ENCODE measurements at places on chromosomes 2 and 18. TPM values are rescaled to one million over a fixed set of nuclear protein-coding genes. Genes with fewer than 3 reads are reported as not detected.

FBLN7 gene
- 0.65 TPM for total RNA-seq

OSBPL6 gene
- total RNA-seq: 36.2 TPM

DOK6 gene
- total RNA-seq: 0.47 TPM

PLGLB1 gene
- 1.4 TPM for total RNA-seq

VAMP8 gene
- total RNA-seq: 12.2 TPM

RSAD2 gene
- 3.1 TPM for total RNA-seq

GALNT3 gene
- total RNA-seq: not detected

RAD51AP2 gene
- total RNA-seq: not detected

ST8SIA3 gene
- not detected for total RNA-seq

DNA sequence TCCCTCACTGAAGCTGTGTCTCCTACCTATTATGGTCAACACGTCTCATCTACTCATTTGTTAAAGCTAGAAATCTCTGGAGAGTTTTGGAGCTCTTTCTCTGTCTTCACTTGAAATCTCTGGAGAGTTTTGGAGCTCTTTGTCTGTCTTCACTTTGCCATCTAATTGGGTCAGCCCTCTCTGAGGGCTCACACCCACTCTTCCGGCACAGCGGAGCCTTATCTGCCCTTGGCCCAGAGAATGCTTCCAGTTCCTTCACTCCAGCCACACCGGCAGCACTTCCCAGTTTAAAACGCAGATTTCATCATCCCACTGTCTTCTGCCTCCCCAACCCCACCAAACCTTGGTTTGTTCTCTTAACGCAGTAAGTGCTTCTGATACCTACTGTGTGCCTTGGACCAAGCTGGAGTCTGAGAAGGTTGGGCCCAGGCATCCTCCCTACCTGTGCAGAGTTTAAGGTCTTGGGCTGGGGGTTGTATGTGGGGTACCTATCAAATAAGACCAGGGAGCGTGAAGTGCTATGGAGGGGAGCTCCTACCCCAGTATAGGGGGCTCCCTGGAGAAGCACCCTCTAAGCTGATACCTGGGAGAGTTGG, 5.0 kb downstream of the HPCAL1 start:
- H3K27ac ChIP-seq: no peak overlapping the region
- H3K4me1 ChIP-seq: no peaks in the 10 kb centered on the region
- H3K36me3 ChIP-seq: no peaks in the 10 kb centered on the region
- H3K4me3 ChIP-seq: no peak overlapping the region
- no peaks in the 10 kb centered on the region for H3K27me3 ChIP-seq

- H3K27me3 ChIP-seq: no peaks in the 10 kb centered on the region
- no peak overlapping the region for H3K4me3 ChIP-seq
- H3K4me1 ChIP-seq: no peaks in the 10 kb centered on the region
- H3K27ac ChIP-seq: no peak overlapping the region
Observed at GRCh38 chr2:197322724-197323720, 12.4 kb upstream of the ANKRD44 start.

GRCh38 chr2:85804583-85804982, 50.8 kb downstream of the ATOH8 start:
- H3K27ac ChIP-seq: no peak overlapping the region
- peaks cover 8% of the 10 kb centered on the region for H3K4me1 ChIP-seq
- DNase-seq: no peak
- H3K27me3 ChIP-seq: no peaks in the 10 kb centered on the region

DNA sequence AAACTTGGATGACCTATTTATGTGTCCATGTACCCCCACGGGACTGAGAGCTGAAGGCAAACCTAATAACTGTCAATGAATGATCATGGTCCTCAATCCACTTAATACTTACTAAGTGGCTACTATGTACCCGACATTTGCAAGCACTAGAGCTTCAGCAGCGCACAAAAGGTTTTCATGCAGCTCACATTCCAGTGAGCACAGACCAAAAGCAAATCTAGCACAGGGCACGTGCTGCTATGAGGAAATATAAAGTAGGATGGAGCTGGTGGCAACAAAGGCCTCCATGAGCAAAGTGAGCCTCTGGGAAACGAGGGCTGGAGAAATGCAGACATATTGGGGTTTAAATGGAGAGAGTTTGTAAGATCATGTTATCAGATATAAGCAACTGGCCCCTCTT, 3.5 kb downstream of the SLC40A1 start:
- peak overlapping the region; percentile 31 for H3K27ac ChIP-seq
- DNase-seq: no peak
- H3K4me3 ChIP-seq: peak overlapping the region; percentile 82
- no peaks in the 10 kb centered on the region for H3K27me3 ChIP-seq

- no peak overlapping the region for H3K27ac ChIP-seq
- no peak for DNase-seq
- no peaks in the 10 kb centered on the region for H3K36me3 ChIP-seq
- H3K4me1 ChIP-seq: no peaks in the 10 kb centered on the region
Observed at GRCh38 chr2:88190808-88191721, 20.9 kb downstream of the THNSL2 start.

DNA sequence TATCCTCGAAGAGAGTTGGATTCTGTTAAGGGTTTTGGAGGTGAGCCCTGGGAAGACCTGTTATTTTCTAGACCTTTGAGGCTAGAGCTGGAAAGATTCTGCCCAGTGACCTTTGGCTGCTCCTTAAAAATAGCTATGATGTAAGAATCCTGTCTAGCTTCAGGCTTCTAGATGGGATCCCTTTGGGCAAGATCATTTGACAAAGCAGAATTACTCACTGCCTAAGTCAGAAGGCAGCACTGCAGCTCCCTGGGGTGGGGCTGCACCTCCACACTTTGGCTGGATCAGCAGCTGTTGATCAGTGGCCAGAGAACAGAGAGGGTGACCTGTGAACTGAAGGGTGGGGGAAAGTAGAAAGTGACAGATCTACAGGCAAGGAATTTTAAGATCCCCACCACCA, 103.8 kb downstream of the ASAP2 start:
- H3K36me3 ChIP-seq: no peaks in the 10 kb centered on the region
- peak overlapping the region; percentile 88 for H3K27ac ChIP-seq
- no peaks in the 10 kb centered on the region for H3K27me3 ChIP-seq
- peaks cover 40% of the 10 kb centered on the region for H3K4me1 ChIP-seq
- H3K4me3 ChIP-seq: no peak overlapping the region

GRCh38 chr18:22057908-22058527, 111.4 kb upstream of the GATA6 start:
- H3K36me3 ChIP-seq: no peaks in the 10 kb centered on the region
- no peaks in the 10 kb centered on the region for H3K27me3 ChIP-seq
- H3K4me3 ChIP-seq: no peak overlapping the region
- H3K4me1 ChIP-seq: no peaks in the 10 kb centered on the region
- H3K27ac ChIP-seq: no peak overlapping the region
- DNase-seq: no peak

- no peak overlapping the region for H3K4me3 ChIP-seq
- H3K27ac ChIP-seq: no peak overlapping the region
- H3K4me1 ChIP-seq: peaks cover 10% of the 10 kb centered on the region
- H3K36me3 ChIP-seq: peaks cover 56% of the 10 kb centered on the region
Observed at GRCh38 chr2:74493546-74493945, 5.9 kb downstream of the LBX2 start.

DNA sequence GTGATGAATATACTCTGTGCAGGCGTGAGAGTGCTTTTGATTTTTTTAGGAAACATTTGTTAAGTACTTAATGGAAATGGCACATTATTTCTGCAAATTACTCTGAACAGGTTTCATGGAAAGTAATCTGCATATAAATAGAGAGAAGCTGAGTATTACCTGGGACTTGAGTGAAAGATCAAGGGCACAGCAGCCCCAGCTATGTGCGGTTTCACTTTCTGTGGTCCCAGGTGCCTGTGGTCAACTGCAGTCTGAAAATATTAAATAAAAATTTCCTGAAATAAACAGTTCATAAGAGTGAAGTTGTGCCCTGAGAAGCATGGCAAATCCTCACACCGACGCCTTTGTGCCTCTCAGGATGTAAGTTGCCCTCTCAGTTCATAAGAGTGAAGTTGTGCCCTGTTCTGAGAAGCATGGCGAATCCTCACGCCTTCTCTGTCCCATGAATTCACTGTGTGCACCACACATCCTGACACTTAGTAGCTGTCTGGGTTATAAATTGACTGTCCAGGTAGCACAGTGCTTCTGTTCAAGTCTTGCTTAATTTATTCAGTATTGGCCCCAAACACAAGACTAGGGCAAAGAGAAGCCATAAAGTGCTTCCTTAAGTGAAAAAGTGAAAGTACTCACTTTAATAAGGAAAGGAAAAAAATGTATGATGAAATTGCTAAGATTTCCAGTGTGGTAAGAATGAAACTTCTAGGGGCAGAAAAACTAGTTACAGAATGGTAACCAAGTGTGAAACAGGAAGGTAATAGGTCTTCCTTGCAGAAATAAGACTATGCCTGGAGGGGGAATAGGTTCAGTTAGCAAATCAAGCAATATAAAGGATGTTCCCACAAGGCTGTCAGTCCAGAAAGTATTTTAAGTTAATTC, 4.3 kb upstream of the SNTG2 start:
- H3K36me3 ChIP-seq: no peaks in the 10 kb centered on the region
- no peak overlapping the region for H3K27ac ChIP-seq
- H3K4me3 ChIP-seq: no peak overlapping the region

- H3K27ac ChIP-seq: no peak overlapping the region
- H3K27me3 ChIP-seq: no peaks in the 10 kb centered on the region
- H3K4me1 ChIP-seq: no peaks in the 10 kb centered on the region
- H3K4me3 ChIP-seq: no peak overlapping the region
- H3K36me3 ChIP-seq: no peaks in the 10 kb centered on the region
- no peak for DNase-seq
Observed at GRCh38 chr18:52888014-52888413, 548.0 kb downstream of the DCC start.

GRCh38 chr2:57962861-57963260, 83.7 kb upstream of the VRK2 start:
- H3K27ac ChIP-seq: no peak overlapping the region
- no peaks in the 10 kb centered on the region for H3K4me1 ChIP-seq
- no peaks in the 10 kb centered on the region for H3K27me3 ChIP-seq
- no peak overlapping the region for H3K4me3 ChIP-seq
- DNase-seq: no peak

- no peak overlapping the region for H3K4me3 ChIP-seq
- no peak for DNase-seq
Observed at GRCh38 chr18:35610089-35610488, 28.5 kb downstream of the GALNT1 start.

- no peak overlapping the region for H3K4me3 ChIP-seq
- H3K4me1 ChIP-seq: no peaks in the 10 kb centered on the region
- H3K36me3 ChIP-seq: no peaks in the 10 kb centered on the region
- H3K27me3 ChIP-seq: no peaks in the 10 kb centered on the region
- no peak overlapping the region for H3K27ac ChIP-seq
Observed at GRCh38 chr2:47484396-47484795, 81.4 kb downstream of the MSH2 start.

DNA sequence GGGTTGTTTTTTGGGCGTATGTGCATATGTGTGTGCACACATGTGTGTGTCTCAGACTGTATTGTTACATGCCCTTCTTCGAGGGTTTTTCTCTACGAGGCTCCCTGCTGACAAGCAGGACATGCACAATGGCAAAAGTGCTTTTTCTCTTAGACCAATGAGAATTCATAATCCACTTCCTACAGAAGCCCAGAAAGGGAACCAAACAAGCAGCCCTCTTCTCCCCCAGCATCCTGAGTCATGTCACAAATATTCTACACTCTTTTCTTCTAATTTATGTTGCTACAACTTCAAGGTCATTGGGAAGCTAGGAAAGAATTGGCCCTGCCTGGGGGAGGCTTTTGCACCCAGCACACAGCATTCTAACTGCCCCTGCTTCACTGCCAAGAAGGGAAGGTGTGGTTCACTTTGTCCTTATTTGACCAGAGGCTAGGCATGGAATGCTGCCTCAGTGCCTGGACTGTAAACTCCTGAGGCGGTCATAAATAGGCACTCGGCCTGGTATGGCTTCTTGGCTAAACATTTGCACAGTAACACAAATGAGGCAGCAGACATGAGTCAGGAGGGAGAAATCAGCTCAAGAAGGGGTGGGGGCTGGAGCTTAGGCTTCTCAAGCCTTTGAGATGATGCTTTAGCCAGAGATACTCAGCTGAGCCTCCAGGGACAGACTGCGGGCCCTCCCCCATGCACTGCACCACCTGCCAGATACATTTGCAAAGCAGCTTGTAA, 92.7 kb upstream of the KLF7 start:
- no peak overlapping the region for H3K4me3 ChIP-seq
- no peaks in the 10 kb centered on the region for H3K27me3 ChIP-seq
- H3K4me1 ChIP-seq: peaks cover 26% of the 10 kb centered on the region

- no peaks in the 10 kb centered on the region for H3K4me1 ChIP-seq
- DNase-seq: no peak
- H3K4me3 ChIP-seq: no peak overlapping the region
- H3K27me3 ChIP-seq: peaks cover 9% of the 10 kb centered on the region
- H3K36me3 ChIP-seq: no peaks in the 10 kb centered on the region
Observed at GRCh38 chr2:239826786-239827522, 198.2 kb downstream of the NDUFA10 start.

DNA sequence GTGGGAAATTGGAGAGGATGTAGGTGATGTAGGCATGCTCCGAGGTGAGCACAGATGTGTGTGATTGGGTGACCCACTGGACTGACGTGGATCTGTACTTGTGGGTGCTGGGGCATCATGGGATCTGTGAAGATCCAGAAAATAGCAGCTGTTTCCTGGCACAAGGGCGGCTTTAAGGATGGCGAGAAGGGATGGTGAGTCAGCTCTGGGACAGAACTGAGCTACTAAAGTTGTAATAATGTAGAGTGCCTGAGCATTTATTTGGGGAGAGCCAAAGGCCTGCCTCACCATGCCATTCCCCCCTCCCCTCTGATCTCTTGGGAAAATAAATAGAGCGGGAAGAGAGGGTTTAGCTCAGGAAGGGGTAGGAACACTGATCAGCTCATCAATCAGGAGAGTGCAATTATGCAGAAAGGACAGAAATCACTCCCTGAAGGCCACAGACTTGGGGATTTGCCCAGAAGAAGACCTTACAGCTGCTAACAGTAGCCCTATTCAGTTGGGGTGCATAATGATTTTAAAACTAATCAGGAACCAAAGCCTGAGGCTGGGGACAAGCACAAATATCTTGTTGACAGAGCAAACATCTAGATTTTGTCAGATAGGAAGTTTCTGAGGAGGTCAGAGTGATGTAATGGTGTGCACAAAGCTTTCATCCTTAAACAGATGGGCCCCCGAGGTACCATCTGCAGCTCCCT, 30.3 kb downstream of the TANC1 start:
- DNase-seq: no peak
- peaks cover 1% of the 10 kb centered on the region for H3K27me3 ChIP-seq
- no peak overlapping the region for H3K4me3 ChIP-seq
- no peaks in the 10 kb centered on the region for H3K36me3 ChIP-seq
- no peak overlapping the region for H3K27ac ChIP-seq

DNA sequence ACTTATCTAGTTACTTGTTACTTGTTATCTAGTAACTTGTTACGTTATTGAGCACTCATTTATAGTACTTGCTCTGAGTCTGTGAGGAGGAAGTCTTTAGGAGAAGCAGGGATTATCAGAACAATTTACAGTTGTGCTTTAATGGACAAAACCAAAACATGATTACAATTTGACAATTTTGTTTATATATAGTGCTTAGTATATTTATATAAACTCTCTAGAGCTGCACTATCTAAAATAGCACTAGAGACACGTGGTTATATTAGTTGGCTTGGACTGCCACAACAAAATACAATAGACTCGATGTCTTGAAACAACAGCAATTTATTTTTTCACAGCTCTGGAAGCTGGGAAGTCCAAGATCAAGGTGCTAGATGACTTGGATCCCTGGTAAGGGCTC, 78.4 kb downstream of the BMPR2 start:
- peaks cover 4% of the 10 kb centered on the region for H3K36me3 ChIP-seq
- no peaks in the 10 kb centered on the region for H3K4me1 ChIP-seq
- no peak overlapping the region for H3K27ac ChIP-seq
- DNase-seq: no peak
- no peak overlapping the region for H3K4me3 ChIP-seq
- H3K27me3 ChIP-seq: no peaks in the 10 kb centered on the region

GRCh38 chr2:29276151-29276550, 160.9 kb downstream of the CLIP4 start:
- H3K27me3 ChIP-seq: peaks cover 4% of the 10 kb centered on the region
- no peak overlapping the region for H3K27ac ChIP-seq
